ENCODE measurements at places on chromosomes 2 and 18. TPM values are rescaled to one million over a fixed set of nuclear protein-coding genes. Genes with fewer than 3 reads are reported as not detected.

The TBR1 gene
- not detected for total RNA-seq

- no peak overlapping the region for H3K27ac ChIP-seq
- no peak overlapping the region for H3K4me3 ChIP-seq
- H3K36me3 ChIP-seq, result no peaks in the 10 kb centered on the region
- DNase-seq, result no peak
- H3K4me1 ChIP-seq, result no peaks in the 10 kb centered on the region
These were observed 419.5 kb upstream of the CHST9 start for GRCh38 chr18:27604583-27604982.

DNA sequence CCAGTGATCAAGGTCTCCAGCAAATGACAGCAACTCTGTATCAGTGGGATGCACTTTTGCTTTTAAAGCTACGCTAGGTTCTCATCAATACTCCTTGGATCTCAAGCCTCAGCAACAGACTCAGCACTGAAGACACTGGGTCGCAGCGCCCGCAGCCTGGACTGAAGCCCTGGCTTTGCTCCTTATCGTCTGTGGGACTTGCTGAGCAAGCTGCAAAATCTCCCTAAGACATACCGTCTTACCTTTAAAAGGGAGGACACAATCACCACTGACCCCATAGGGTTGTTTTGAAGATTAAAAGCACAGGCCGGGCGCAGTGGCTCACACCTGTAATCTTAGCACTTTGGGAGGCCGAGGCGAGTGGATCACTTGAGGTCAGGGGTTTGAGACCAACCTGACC lies 8.1 kb downstream of the CYB5A start:
- H3K27me3 ChIP-seq, result no peaks in the 10 kb centered on the region
- peaks cover 7% of the 10 kb centered on the region for H3K36me3 ChIP-seq
- peak overlapping the region; percentile 69 for H3K27ac ChIP-seq
- peaks cover 82% of the 10 kb centered on the region for H3K4me1 ChIP-seq
- DNase-seq, result no peak

DNA sequence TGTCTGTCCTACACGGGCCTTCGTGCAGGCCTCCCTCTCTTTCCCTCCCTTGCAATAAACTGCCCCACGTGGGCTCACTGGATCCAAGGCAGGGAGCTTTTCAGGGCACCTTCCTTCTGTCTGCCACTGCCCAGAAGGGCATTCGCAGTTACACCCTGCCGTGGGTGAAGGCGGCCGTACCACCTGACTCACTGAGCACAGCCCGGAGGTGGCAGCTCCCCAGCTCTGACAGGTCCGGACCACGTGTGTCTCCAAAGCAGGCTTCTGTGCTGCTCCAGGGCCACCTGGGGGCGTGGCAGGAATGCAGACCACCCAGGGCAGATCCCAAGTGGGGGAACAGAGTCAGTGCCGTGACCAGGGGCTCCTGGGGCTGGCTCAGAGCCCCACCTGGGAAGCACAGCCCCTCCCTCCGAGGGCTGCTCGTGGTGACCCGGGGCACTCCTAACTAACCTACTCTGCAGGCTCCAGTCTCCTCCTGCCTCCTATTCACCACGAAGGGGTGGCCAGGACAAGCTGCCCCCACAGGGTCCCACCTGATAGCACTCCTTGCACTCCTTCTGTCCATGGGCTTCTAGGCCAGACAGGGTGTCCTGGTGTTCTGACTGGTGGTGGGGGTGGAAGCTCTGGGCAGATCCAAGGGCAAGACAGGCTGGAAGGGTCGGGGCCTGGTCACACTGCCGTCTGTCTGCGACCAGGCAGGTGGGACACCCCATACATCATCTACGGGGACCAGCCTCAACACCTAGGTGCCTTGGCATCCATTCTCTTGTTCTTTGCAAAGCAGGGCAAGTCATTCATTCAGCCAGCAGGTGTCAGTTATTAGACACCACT lies 9.7 kb downstream of the SNED1 start:
- H3K4me3 ChIP-seq, result no peak overlapping the region
- H3K27me3 ChIP-seq, result no peaks in the 10 kb centered on the region
- H3K27ac ChIP-seq, result no peak overlapping the region
- H3K4me1 ChIP-seq, result peaks cover 30% of the 10 kb centered on the region
- DNase-seq, result peak; percentile 42

DNA sequence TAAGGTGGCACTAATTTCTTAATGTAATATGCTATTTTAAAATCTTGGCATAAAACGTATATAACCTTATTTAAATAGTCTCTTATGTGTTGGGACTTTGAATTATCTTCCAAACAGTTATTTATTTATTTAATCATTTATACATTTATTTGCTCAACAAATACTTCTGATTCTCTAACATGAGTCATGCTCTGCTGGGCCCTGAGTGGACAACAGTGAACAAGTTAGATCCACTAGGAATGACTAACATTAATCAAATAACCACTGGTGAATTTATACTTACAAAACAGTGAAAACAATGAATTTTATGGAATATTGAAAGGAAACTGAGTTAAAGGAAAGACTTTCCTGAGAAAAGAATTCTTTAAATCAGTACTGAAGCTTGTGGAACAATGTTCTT lies 1257.2 kb upstream of the CHAC2 start:
- no peak for DNase-seq
- H3K27ac ChIP-seq, result no peak overlapping the region
- H3K27me3 ChIP-seq, result no peaks in the 10 kb centered on the region
- no peaks in the 10 kb centered on the region for H3K4me1 ChIP-seq
- no peak overlapping the region for H3K4me3 ChIP-seq

The USP37 gene
- 13.2 TPM for total RNA-seq

DNA sequence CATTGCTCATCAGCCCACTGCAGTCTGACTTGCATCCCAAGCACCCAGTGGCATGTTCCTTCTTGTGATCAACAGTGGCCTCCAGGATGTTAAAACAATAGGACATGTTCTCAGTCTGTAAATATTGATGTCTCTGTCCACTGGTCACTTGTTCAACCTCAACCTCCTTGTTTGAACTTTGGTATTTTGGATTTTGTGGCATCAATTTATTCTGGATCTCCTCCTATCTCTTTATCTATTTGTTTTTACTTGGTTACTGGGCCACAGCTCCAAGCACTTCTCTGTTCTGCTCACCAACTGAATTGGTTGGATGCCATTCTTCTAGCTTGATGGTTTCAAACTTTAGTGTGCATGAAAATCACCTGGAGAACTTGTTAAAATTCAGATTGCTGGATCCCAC lies 1414.8 kb upstream of the CELF4 start:
- H3K4me3 ChIP-seq, result no peak overlapping the region
- no peaks in the 10 kb centered on the region for H3K4me1 ChIP-seq
- no peak for DNase-seq
- H3K27me3 ChIP-seq, result no peaks in the 10 kb centered on the region
- H3K36me3 ChIP-seq, result no peaks in the 10 kb centered on the region
- no peak overlapping the region for H3K27ac ChIP-seq

GRCh38 chr2:167946441-167946841 lies 301.0 kb downstream of the STK39 start:
- H3K36me3 ChIP-seq, result no peaks in the 10 kb centered on the region
- H3K4me1 ChIP-seq, result no peaks in the 10 kb centered on the region
- DNase-seq, result no peak
- no peaks in the 10 kb centered on the region for H3K27me3 ChIP-seq

DNA sequence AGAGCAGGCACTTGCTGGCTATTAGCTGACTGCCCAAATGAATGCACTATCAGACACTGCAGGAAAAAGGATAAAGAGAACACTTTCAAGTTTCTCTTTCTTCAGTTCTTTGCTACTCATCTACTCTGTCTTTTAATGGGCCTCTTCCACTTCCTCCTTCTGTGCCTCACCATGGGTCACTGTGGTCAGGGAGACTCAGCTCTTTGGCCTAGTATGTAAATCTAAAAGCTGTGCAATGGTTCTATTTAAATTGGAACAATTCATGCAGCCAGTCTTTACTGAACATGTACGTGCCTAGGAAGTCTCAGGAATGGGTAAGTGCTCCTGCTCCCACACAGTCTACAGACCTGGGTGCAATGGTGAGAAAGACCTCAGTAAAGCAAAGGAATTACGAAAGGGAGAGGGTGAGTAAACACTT lies 79.1 kb upstream of the DNMT3A start:
- peaks cover 5% of the 10 kb centered on the region for H3K36me3 ChIP-seq
- H3K27me3 ChIP-seq, result no peaks in the 10 kb centered on the region
- H3K4me3 ChIP-seq, result no peak overlapping the region
- H3K27ac ChIP-seq, result no peak overlapping the region
- DNase-seq, result no peak

The EVX2 gene
- not detected for total RNA-seq

GRCh38 chr2:64488050-64488974 lies 34.4 kb downstream of the LGALSL start:
- H3K27me3 ChIP-seq, result no peaks in the 10 kb centered on the region
- peaks cover 8% of the 10 kb centered on the region for H3K4me1 ChIP-seq
- DNase-seq, result peak; percentile 77
- no peaks in the 10 kb centered on the region for H3K36me3 ChIP-seq
- no peak overlapping the region for H3K4me3 ChIP-seq
- H3K27ac ChIP-seq, result no peak overlapping the region

DNA sequence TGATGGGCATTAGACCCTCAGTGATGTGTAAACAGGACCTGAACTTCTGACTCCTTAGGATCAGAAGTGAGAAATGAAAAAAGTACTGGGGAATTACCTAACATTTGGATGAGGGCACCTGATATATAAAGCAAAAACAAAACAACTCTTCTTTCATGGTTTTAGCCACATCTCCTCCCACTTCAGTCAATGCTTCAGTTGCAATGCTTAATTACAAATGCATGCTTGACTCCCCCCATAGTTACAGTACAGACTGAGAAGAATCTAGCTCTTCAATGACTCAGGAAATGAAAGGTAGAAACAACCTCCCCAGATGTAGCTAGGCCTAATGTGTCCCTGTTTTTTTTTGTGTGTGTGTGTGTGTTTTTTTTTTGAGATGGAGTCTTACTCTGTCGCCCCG lies 276.8 kb upstream of the POU3F3 start:
- H3K27ac ChIP-seq, result no peak overlapping the region
- H3K27me3 ChIP-seq, result no peaks in the 10 kb centered on the region
- no peak for DNase-seq
- no peak overlapping the region for H3K4me3 ChIP-seq
- H3K36me3 ChIP-seq, result no peaks in the 10 kb centered on the region
- H3K4me1 ChIP-seq, result no peaks in the 10 kb centered on the region

DNA sequence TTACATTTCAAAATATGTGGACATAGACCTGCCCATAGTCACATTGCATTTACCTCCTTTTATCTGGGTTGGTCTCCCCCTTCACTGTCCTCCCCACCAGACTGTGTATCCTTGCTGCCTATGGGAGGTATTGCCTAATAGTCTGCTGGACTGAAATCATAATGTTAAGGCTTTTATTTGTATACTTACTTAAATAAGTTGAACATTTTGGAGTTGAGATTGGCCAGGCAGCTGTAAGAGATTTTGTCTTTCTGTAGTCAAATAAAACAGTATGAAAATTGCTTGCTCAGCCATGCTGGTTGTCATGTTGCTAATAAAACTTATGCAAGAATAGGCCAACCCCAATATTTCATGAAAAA lies 280.9 kb downstream of the PTPRM start:
- H3K36me3 ChIP-seq, result no peaks in the 10 kb centered on the region
- DNase-seq, result no peak
- no peaks in the 10 kb centered on the region for H3K27me3 ChIP-seq
- H3K4me3 ChIP-seq, result no peak overlapping the region
